Effector CD4-positive, alpha-beta T cell (primary cell): ENCODE measurements at places on chromosomes 11 and 22.

GRCh38 chr11:100691896-100692653 is 5.0 kb downstream of the ARHGAP42 start:
- DNase-seq: no peak

- no peak for DNase-seq
These were observed 9.3 kb upstream of the GLB1L3 start for GRCh38 chr11:134266841-134267251.

DNA sequence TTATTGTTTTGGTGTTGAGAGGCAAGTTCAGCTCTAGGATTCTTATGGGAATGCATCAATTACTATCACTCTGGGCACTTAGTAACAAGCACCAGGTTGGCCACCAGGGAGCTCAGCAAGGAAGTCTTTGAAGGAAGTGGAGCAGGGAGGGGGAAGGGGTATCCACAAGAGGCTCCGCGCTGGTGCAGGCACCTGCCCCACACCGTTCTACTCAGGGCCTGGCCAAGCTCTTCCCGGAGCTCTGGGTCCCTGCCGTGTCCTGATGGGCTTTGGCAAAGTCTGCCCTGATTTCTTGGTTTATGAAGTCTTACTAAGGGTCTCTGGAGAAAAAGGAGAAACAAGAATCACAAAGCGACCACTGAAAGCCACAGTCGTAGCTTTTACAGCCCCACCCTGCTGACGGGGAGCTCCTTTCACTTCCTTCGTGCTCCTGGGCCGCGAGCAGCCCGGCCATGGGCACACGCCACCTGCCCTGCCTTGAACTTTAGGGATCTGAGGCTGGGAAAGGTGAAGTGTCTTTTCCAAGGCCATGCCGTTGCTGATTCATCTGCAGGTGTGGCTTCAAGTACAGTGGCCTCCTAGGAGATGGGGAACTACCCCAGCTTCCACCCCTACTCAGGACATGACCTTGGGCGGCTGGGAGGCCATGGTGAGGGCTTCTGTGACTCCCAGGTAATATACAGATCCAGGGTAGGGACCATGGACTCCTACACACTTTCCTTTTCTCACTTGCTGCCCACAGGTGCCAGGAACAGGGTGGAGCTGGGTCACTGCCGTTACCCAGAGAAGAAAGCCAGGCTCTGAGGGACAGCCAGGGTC is 15.9 kb upstream of the LRRC32 start:
- DNase-seq: no peak

DNA sequence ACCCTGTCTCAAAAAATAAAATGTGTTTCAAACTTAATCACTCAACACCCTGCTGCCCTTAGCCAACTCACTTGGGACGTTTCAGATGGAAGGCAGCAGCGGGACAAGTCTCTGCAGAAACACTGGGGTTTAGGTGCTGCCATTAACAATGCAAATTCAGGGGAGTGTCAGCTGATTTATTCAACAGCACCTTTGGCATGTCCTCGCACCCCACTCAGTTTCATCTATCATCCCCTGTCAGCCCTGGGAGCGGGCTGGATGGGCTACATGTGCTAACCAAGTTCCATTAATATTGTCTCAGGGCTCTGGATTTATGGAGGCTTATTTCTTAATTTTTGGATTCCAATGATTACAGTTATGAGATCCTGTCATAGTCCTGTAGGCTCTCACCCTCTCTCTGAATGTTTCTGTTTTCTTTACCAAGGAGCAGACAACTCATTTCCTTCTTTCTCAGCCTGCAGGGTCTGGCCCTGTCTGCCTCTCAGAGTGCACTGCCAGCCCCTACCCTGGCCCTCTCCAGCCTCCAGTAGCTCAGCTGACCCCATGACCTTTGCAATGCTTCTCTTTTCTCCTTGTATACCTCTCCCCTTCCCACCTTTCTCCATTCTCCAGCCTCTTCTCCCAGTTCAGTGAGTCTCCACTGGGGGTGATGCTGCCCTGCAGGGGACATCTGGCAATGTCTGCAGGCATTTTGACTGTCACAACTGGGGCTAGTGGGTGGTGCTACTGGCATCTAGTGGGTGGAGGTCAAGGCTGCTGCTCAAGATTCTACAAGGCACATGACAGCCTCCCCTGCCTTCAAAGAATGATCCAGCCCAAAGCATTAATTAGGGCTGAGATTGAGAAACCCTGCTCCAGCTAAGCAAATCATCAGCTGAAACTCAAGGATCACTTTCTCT is 79.0 kb downstream of the APIP start:
- no peak for DNase-seq

- no peak for DNase-seq
These were observed 64.1 kb upstream of the CLTCL1 start for GRCh38 chr22:19355413-19356157.

DNA sequence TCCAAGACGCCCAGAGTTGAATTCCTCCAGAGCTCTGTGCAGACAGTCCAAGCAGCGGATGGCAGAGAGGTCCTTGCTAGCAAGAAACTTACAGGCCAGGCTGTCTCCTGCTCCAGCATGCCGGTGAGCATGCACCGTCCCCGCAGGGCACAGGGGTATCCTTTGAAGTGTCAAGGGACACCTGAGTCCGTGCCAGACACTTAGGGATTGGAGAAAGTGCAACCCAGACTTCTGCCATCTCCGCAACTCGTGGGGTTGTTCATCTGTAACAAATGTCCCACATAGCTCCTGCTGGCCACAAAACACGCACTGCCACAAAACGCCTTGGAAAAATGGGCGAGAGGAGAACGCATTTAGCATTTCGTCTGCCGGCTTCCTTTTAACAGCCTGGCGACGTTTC is 13.3 kb downstream of the TSPO start:
- DNase-seq: no peak

- DNase-seq: no peak
These were observed 237.6 kb upstream of the CCDC179 start for GRCh38 chr11:23097891-23098290.

DNA sequence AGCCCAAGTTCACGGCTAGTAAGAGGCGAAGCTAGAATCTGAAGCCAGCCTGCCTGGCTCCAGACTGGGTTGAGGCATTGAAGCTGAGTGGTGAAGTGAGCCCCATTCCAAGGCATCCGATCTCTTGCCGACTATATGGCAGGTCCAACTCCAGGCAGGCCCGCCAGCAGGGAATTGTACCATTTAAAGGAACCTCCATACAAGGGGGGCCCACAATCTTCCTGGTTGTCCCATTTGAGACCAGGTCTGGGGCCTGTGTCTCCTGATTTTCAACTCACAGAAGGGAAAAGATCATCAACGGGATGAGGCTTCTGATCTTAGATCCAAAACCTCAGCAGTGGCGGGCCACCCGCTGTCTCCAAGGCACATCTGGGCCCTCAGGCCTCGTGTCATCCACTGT is 4.1 kb downstream of the SCN2B start:
- no peak for DNase-seq

GRCh38 chr11:1592628-1593027 is 5.5 kb downstream of the KRTAP5-2 start:
- no peak for DNase-seq

GRCh38 chr11:12232817-12233601 is 122.6 kb downstream of the MICAL2 start:
- DNase-seq: no peak

DNA sequence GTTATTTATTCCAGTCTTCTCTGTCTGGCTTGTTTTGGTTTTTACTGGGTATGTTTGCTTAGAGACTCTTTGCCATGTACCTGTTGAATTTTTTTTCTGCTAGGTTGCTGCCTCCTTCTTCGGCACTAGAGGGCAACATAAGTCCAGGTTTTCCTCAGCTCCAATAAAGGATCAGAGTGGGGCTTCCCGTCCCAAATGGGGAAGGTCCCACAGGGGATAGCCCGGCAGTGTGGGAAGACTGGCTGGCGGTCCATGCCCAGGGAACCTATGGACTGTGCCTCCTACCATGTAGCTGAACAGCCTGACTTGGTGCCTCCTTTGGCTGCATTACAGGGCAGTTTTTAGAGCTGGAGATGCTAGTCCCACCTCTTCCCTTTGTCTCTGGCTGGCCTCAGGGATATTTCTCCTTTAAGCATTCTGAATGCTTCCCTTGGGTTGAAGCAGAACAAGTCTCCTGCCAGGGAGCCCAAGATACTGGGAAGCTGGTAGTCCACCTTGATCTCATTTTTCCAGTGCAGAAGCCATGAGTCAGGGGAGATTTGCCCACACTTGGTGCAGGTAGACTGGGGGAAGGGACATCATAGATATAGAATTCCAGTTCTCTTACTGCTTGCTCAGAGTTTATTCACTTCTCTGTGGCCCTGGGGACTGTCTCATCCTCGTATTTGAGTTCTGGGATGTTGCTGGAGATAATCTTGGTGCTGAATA is 60.2 kb downstream of the BRD1 start:
- no peak for DNase-seq

DNA sequence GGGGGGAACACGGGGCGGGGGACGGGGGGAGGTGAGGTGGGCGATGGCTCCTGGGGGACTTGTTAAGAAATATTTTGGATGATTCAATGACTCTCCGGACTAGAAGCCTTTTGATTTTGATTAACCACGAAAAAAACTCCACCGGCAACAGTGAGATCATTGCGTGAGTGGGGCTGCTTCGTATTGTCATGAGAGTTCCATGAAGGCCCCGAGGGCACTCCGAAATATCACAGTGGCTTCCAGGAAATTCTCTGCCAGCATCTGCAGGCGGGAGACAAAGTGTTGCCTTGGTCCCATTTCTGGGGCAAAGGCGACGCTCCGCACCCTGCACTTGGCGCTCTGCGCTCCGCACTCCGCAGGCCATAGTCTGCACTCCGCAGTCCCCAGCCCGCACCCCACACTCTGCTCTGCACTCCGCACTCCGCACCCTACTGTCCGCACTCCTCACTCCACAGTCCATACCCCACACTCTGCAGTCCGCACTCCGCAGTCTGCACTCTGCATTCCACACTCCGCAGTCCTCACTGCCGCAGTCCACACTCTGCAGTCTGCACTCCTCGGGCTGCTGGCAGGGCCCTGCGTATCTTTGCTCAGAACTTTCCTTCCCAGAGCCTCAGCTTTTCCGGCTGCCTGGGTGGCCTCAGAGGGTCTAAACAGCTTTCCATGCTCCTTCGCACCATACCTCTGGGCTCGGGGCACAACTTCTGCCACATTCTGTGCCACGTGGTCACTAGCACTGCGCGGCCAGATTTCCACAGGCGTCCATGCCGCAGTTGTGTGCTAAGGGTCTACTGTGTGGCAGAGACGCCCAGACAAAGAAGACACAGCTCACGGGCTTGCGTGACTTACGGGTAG is 61.1 kb downstream of the LINC01488 start:
- no peak for DNase-seq

GRCh38 chr22:44505796-44506354 is 7.8 kb upstream of the RTL6 start:
- DNase-seq: no peak

DNA sequence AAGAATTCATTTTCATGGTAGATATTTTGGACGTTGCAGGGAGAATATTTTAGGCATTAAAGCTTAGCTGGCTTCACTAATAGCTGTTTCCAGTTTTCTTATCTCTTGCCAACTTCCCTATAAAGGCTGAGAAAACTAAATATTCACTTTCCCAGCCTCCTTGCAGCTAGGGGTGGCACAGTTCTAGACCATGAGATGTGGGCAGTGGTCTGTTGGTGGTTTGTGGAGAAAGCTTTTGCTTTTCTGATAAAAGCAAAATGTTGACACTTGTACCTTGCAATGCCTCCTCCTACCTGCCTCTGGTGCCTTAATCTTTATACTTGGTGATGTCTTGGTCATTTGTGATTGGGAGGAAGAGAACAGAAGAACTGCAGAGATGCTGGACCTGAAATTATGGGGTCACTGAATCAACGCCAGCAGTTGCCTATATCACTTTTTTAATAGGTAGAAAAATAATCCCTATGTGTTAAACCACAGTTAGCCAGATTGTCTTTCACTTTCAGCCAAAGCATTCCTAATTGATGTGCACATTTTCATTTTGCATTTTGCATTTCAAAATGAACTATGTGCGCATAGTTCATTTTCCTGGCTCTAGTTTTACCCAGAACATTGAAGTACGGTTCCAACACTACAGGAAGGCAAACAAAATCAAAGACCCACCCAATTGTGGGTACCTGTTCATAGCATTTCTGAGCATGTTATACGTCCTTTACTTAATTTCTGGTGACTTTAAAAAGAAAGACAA is 24.9 kb upstream of the ABTB2 start:
- no peak for DNase-seq

DNA sequence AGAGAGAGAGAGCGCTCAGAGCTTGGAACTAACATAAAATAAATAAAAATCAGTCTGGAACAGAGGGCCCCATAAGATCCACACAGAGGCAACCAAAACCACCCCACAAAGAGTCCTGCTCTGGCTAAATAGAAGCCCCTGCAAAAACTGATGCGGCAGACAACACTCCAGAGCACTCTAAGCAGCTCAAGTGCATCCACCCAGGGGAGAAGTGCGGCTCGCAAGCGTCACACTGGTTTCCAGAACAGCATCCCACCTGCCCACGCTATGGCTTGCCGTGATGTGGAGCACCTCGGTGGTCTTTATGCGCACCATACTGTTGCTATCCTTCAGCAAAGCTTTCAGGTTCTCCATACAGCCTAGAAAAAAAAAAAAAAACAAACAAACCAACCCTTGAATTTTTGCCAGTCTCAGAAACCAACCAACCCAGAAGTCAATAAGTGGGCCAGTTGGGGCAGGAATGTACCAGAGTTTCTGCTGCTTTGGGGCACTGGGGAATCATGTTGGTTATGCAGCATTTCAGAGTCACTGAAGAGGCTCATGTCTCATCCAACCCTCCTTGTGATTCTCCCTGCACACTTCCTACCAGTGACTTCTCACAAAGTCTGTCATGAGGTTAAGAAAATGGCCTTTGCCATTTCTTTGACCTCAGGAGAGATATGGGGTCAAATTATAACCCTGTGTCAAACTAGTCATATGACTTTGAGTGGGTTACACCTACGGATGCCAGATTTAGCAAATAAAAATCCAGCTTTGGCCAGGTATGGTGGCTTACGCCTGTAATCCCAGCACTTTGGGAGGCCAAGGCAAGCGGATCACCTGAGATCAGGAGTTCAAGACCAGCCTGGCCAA is 3.0 kb downstream of the RSPH14 start:
- no peak for DNase-seq

DNA sequence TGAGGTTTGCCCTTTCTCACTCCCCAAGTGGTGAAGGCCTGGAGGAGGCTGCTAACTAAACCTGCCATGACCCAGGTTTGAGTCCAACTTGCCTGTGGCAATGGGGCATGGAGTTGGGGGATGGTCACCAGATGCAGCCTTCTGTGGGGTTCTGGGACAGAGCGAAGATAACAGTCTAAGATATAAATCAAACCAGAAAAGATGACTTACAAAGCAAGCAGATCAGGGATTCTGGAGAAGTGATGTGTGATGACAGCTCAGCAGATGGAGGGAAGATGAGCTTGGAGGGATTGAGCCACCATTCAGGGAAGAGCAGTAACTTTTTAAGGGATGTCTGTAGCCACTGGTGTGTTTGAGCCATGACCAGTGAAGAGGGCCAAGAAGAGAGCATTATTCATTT is 63.6 kb downstream of the MTNR1B start:
- DNase-seq: no peak

GRCh38 chr11:84824624-84825023 is 802.5 kb downstream of the DLG2 start:
- DNase-seq: no peak

DNA sequence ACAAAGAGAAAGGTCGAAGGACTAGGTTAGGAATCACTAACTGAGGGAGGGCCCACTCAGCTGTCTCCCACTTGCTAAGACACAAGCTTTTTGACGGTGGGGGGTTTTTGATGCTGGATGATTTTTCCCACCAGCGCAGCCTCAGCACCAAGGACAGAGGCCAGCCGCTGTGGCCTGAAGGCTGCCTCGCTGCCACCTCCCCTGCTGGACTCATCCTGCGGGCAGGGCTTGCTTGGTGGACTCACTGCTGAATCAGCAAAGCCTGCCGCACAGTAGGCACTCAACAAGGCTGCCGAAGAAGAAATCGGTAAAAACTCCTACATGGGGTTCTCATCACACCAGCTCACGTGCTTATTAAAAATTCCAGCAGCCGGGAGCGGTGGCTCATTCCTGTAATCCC is 2.6 kb downstream of the ALG12 start:
- DNase-seq: no peak
